Glutamatergic neuron (in vitro differentiated cells): ENCODE measurements at places on chromosomes 2 and 18. TPM values are rescaled to one million over a fixed set of nuclear protein-coding genes. Genes with fewer than 3 reads are reported as not detected.

Gene OR6B2
- not detected for total RNA-seq

Gene ARHGAP28
- total RNA-seq = 36.8 TPM

Gene FSHR
- total RNA-seq = not detected

Gene RAB27B
- total RNA-seq = not detected

Gene HNMT
- total RNA-seq = not detected

Gene CCDC141
- total RNA-seq = 0.51 TPM

Gene UGT1A4
- not detected for total RNA-seq

Gene LOXHD1
- total RNA-seq = not detected

Gene AGBL5
- total RNA-seq = 17.3 TPM

Gene POTEI
- total RNA-seq = 1.4 TPM

Gene SOX11
- 576 TPM for total RNA-seq

Gene ICA1L
- 12.0 TPM for total RNA-seq

Gene RPRM
- total RNA-seq = 95.9 TPM

Gene RBM45
- total RNA-seq = 15.3 TPM

Gene SERPINB7
- total RNA-seq = not detected

Gene LYPD6
- 1.5 TPM for total RNA-seq

Gene LINC00305
- total RNA-seq = not detected

Gene NLRC4
- total RNA-seq = not detected

Gene SEMA4C
- 119 TPM for total RNA-seq

Gene EHD3
- 11.5 TPM for total RNA-seq

Gene TMEM150A
- 18.1 TPM for total RNA-seq

Gene EPHA4
- total RNA-seq = 57.2 TPM

Gene MDH1B
- total RNA-seq = 0.98 TPM

Gene DOK1
- total RNA-seq = 14.0 TPM

Gene CRYGD
- 0.76 TPM for total RNA-seq

Gene RAB17
- not detected for total RNA-seq

Gene SUPT7L
- total RNA-seq = 47.4 TPM

Gene SLC5A7
- 0.27 TPM for total RNA-seq

Gene ST8SIA3
- total RNA-seq = 17.7 TPM

Gene ITGAV
- 21.9 TPM for total RNA-seq

Gene PROKR1
- 0.83 TPM for total RNA-seq

Gene TUBA4B
- not detected for total RNA-seq

Gene CYP27C1
- 4.3 TPM for total RNA-seq

Gene NEUROD1
- 65.5 TPM for total RNA-seq

Gene CROCC2
- total RNA-seq = not detected

Gene MC5R
- total RNA-seq = not detected

Gene PRKAG3
- total RNA-seq = not detected

Gene GEN1
- 44.4 TPM for total RNA-seq

Gene OXER1
- total RNA-seq = not detected

Gene CFC1
- 1.8 TPM for total RNA-seq

Gene SULT1C4
- 1.6 TPM for total RNA-seq

Gene ACOXL
- total RNA-seq = 1.4 TPM

Gene LRP1B
- 28.7 TPM for total RNA-seq

Gene NEU2
- not detected for total RNA-seq

Gene OLA1
- 96.2 TPM for total RNA-seq

Gene CABYR
- total RNA-seq = 14.0 TPM

Gene IL37
- not detected for total RNA-seq

Gene ADCY3
- 76.2 TPM for total RNA-seq
